ENCODE measurements at places on chromosomes 3 and 15.

- DNase-seq: no peak
Observed at GRCh38 chr3:143726727-143727126, 121.5 kb downstream of the SLC9A9 start.

- peak; percentile 70 for DNase-seq
Observed at GRCh38 chr3:71226565-71227269, 356.8 kb downstream of the FOXP1 start.

GRCh38 chr3:64693031-64693430 lies 5.2 kb upstream of the ADAMTS9 start:
- no peak for DNase-seq

- no peak for DNase-seq
Observed at GRCh38 chr3:129357616-129358015, 70.8 kb downstream of the EFCAB12 start.

DNA sequence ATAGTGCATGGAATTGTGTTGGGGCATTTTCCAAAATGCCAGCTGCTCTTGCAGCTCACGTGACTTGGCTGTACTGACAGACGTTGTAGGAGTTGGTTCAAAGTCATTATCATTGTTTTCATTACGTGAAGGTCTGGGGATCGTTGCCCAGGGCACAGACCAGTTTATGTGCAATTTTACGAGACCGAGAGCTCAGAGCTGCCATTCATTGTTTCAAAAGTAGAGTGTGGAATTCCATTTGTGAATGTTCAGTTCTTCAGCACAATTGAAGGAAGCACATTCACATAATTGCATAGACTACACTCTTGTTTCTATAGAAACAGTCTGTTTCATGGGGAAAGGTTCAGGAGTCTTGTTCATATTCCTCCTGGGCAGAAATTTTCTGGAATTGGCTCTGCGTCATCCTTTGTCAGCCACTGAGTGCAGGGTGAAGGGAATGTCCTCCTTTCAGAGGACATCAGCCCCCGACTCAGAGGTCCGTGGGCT lies 54.5 kb downstream of the GABRG3 start:
- no peak for DNase-seq

DNA sequence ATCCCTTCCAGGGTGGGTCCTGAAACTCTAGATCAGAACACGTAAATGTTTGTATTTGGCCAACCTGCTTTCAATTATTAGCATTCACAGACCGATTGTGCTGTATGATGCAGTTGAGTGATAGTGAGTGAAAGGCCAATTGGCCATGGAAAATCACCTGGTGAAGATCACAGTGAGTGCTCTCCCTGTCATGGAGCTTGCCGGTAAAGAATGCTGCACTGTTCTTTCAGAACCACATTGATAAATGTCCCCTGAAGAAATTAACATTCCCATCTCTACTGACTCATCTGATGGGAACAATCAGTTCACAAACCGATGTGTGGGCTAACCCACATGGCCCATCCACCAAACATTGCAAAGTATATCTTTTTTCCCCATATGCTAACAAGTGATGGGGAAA lies 324.8 kb upstream of the TBL1XR1 start:
- no peak for DNase-seq

DNA sequence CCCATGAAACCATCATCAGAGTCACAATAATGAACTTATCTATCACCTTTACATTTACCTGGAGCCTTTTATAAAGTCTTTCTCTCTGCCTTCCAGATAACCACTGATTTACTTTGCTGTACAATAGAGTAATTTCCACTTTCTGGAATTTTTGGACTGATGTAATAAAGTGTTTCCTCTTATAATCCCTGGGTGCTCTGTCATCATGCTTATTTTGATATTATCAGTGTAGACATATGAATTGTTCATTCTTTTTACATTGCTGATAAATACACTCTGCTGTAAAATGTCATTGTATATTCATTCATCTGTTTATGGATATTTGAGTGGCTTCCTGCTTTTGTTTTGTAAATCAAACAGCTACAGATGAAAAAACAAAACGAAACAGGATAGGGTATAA lies 27.0 kb upstream of the IREB2 start:
- no peak for DNase-seq

DNA sequence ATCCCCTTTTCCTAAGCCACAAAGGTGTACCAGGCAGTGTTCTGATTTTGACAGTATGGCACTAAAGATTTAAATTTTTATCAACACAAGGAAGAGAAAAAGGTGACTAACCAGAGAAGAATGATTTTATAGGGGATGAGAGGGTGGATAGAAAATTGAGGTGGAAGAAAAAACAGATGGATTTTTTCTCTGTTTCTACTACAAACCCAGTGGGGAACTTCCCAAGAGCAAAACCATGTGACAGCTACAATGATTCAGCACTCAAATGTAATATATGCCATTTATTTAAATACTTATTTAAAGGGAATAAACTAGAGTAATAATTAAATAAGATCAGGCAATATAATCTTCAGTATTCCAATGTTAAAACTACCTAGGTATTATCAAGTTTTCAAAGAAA lies 11.1 kb downstream of the DCUN1D1 start:
- DNase-seq: no peak

GRCh38 chr3:124859025-124859424 lies 28.1 kb downstream of the ITGB5 start:
- DNase-seq: no peak

DNA sequence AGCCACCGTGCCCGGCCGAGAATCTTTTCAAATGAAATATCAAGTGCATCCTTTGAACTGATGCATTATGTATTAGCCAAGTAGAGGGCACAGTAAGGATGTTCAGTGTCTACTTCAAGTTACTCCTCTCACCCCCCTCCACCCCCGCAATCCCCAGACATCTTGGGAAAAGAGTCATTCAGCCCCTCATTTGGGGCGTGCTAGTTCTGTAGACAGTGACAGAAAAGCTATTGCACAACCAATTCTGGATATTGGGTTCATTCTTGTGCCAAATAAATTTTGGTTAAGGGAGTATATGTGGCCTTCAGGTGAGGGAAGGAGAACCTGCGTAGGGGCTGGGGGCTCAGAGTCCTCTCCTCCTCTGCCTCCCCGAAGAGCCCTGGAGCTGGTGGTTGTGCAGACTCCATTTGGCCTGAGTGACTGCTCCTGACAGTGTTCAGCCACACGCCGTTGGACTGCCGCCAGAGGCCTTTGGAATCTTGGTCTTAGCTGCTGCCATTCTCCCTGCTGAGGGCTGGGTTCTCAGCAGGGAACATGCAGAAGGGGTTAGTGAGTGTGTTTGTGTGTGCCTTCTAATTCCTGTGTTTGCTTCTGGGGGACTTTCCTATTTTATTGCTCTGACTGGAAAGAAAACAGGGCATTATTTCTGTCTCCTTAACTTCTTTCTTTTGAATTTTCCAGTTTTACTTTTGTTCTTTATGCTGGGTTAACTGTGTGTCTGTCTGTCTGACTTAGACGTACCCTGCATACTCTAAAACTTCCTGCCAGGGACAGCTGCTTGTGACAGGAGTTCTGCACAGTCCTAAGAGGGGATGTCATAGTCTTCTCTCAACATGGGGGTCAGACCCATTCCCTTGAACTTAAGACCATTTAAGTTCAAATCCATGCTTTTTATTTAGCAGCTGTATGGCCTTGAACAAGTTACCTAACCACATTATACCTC lies 21.0 kb downstream of the RARB start:
- no peak for DNase-seq

All from stimulated activated CD4-positive, alpha-beta T cell treated with anti-CD3 and anti-CD28 coated beads, Interleukin-15, amount 100 ng/mL, for 1 hour (primary cell).